NCI-H2107 (cell line): ENCODE measurements at places on chromosomes 16 and 17.

DNA sequence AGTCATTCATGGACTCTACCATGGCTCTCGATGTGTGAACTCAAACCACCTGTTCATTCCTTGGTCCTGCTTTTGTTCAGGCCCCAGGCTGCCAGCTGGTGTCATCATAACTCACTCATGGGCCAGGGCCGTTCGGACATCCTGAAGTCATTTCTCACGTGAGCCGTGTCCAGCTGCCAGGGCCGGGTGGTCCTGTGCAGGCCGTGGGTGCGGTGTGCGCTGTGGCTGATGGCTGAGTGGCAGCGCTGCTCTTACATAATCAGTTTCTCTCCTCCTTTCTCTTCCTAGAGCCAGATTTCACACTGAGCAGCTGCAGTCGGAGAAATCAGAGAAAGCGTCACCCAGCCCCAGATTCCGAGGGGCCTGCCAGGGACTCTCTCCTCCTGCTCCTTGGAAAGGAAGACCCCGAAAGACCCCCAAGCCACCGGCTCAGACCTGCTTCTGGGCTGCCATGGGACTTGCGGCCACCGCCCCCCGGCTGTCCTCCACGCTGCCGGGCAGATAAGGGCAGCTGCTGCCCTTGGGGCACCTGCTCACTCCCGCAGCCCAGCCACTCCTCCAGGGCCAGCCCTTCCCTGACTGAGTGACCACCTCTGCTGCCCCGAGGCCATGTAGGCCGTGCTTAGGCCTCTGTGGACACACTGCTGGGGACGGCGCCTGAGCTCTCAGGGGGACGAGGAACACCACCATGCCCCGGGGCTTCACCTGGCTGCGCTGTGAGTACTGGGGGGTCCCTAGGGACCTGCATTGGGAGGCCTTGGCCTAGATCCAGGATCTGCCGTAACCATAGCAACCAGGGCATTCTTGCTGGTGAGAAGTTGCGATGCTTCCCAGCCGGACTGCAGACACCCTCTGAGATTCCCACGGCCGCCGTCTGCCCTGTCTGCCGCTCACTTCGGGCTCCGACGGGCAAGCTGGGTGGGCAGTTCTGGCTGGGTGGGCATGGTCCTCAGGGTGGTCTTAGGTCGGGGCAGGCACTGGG is at the start of gene IL34:
TSS of gene IL34 (plus strand) at position 300 of the 982 bp plus-strand sequence. CDS start at position 689, 389 bp downstream.
- DNase-seq: no peak

- no peak for DNase-seq
These were observed 41.5 kb downstream of the RPTOR start for GRCh38 chr17:80585890-80586845.

DNA sequence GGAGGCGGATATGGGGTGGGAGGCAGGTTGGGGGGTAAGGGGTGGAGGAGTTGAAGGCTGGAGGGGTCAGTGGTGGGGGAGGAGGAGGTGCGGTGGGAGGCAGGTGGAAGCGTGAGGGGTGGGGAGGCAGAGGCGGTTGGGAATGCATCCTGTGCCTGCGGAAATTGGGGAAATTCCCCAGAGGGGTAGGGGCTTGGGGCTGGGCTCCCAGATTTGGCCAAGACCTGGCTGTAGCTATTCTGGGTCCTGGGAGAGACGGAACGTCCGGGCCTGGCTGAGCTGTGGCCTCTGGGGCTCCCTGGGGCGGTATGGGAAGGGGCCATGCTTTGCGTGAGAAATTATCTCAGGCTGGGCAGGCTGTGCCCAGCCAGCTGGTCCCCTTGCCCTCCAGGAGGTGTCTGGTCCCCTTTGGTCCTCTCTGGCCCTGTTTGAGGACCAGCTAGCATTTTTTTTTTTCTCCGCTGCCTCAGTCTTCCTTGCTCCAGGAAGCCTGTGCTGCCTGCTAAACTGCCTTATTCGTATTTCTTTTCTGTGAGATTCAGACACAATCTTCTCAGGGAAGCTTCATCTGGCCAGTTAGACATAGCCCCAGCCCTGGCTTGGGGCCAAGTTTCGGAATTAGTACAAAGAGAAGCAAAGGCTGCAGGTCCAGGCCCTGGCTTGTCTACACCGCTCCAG is 7.3 kb upstream of the TRPV2 start:
- no peak for DNase-seq

DNA sequence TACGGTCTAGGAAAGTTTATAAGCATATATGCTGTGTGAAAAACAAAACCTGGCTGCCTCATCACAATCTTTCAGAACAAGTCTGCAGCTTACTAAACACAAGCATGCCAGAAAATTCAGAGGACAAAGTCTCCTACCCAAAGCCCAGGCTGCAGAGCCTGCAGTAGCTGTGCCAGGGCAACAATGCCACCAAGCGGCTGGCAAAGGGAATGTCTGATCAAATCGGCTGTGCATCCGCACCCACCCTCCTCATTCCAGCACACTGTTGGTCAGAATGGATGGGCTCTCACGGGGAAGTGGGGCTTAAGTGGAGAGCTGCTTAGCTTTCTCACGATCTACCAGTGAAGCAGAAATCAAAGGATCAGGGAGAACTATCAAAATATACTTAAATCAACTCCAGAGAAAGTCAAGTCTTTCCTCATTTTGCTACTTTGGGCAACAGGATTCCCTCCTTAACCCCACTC is 73.5 kb downstream of the CYTH1 start:
- DNase-seq: peak; percentile 34

- DNase-seq: no peak
These were observed 191.8 kb upstream of the HSBP1 start for GRCh38 chr16:83615953-83616350.
